RWPE1 (cell line): ENCODE measurements at places on chromosomes 5 and 9.

GRCh38 chr5:29162297-29162696 lies 2031.2 kb upstream of the CDH6 start:
- DNase-seq, result no peak

DNA sequence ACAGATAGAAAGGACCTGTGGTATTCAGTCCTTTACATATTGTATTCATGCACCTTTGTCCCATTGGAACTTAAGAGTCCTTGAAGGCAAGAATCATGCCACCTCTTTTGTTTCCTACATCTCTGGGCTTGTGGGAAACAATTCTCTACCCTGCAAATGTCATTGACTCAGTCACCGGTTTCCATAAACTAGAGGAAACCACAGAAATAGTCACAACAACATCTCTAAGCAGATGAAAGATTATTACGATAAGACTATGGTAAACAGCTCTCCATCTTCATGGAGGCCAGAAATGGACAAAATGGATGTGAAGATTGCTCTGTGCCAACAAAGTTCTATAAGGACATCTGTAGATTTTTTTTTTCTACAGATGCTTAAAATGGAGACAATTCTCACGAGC lies 165.5 kb downstream of the PIK3R1 start:
- DNase-seq, result no peak

GRCh38 chr5:131462454-131462853 lies 172.6 kb downstream of the RAPGEF6 start:
- no peak for DNase-seq

DNA sequence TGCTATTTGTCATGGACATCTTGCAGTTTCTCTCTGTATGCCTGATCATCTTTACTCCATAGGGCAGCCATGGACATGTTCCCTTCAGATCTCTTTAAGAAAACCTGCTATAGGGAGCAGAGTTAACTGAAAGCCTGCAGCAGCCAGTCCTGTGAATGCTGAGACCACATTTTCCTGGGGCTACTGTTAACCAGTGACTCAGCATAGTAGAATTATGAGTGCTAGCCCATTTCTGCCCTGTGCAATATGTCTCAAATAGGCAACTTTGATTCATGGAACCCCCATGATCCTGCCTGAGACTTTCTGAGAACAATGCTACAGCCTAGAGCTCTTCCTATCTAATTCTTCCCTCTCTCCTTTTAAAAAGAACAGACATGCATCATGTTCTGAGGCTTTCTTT lies 624.2 kb downstream of the CHSY3 start:
- DNase-seq, result peak; percentile 67

DNA sequence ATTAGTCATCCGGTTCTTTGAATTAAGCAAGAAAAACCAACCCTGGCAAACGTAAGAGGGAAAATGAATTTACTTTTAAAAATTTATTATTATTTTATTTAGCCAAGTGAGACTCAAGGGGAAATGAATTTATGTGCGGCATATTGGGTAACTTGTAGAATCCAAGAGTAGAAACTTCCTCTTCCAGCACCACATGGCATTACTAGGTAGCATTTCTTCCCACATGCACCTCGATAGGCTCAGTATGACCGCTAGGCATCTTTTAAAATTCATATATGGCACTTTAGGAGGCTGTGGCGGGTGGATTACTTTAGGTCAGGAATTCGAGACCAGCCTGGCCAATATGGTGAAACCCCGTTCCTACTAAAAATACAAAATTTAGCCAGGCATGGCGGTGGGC lies 17.6 kb upstream of the MYO10 start:
- DNase-seq, result no peak

GRCh38 chr9:133443982-133444381 lies 15.8 kb upstream of the CACFD1 start:
- no peak for DNase-seq

- no peak for DNase-seq
These were observed 530.0 kb downstream of the SEMA5A start for GRCh38 chr5:9015937-9016270.

DNA sequence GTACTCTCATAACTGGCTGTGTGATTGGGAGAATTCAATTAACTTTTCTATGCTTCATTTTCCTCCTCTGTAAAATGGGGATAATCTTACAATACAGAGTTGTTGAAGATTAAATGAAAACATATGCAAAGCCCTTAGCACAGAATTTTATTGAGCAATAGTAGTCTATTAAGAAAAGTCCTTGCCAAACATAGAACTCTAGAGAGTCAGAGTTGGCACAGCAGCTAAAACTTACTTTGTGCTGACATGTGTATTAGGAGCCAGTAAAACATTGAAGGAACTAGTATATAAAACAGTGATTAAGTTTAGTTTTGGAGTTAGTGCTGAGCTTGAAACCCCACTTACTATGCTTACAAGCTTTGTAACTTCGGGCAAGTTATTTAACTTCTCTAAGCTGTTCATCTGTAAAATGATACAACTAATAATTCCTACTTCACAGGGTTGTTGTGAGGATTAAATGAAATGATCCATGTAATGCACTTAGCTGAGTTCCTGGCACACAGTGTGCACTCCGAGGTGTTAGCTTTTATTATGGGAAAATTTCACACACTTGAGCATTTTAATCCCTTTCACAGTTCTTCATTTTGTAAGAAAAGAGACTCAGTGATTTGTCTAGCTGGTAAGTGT lies 20.0 kb upstream of the GRIN3A start:
- DNase-seq, result no peak

GRCh38 chr9:129879103-129879699 lies 43.9 kb downstream of the USP20 start:
- DNase-seq, result no peak

- peak; percentile 34 for DNase-seq
These were observed 235.7 kb downstream of the ICE1 start for GRCh38 chr5:5658226-5658625.

DNA sequence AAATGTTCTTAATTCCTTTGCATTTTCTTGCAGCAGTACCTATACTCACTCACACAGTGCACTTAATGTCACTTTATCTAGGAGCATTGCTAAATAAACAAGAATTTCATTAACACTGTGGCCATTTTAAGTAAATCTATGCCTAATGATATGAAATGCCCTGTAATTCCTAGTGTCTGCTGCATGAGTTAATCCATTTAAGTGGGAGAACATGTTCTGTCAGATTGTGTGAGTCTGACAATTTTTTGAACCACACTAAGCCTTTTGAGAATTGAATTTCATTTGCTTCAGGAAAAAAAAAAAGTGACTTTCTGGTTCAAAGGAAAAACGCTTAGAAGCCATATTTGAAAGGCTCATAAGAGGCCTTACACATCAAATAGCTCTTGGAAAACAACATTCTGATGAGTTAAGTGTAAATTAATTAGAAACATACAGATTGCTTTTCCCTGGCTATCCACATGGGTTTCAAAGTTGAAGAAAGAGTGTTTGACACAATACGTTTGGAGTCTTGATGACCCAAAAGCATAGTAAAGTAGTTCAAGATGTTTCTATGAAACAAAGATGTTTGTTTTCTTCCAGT lies 446.7 kb upstream of the GRAMD2B start:
- DNase-seq, result no peak

- no peak for DNase-seq
These were observed 2.6 kb downstream of the FABP6 start for GRCh38 chr5:160231783-160232342.

DNA sequence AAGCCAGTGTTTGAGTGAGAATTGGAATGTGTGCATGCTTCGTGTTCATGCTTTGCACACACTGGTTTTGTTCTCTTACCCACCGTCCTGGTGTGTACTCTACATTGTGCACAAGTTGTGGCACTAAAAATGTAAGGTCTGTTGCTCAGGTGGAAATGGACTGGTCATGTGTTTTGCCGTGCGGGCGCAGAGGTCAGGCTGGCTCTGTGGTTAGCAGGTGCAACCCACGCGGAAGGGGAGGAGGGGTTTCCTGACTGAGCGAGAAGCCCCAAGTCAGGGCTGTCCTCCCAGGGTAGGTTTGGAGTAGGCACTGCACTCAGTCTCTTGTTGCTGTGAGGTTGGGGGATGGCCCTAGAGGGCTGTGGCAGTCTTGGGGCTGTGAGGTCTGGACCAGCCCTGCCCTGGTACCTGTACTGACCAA lies 86.6 kb downstream of the EHMT1 start:
- DNase-seq, result no peak

- DNase-seq, result no peak
These were observed 36.8 kb downstream of the ROPN1L start for GRCh38 chr5:10478436-10478835.

DNA sequence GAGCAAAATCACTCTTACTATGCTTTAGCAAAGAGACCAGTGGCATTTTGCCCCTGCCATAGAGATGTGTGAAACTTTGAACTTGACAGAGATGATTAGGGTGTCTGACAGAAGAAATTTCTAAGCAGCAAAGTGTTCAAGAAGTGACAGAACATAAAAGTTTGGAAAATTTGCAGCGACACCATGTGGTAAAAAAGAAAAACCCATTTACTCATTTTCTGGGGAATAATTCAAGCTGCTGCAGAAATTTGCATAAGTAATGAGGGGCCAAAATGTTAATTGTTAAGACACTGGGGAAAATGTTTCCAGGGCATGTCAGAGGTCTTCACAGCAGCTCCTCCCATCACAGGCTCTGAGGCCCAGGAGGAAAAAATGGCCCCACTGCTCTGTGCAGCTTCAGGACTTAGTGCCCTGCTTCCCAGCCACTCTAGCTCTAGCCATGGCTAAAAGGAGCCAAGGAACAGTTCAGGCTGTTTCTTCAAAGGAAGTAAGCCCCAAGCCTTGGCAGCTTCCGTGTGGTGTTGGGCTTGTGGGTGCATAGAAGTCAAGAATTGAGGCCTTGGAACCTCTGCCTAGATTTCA lies 6.1 kb upstream of the AP3B1 start:
- DNase-seq, result no peak

GRCh38 chr9:88075966-88076285 lies 62.3 kb downstream of the SPATA31C2 start:
- DNase-seq, result peak; percentile 23

DNA sequence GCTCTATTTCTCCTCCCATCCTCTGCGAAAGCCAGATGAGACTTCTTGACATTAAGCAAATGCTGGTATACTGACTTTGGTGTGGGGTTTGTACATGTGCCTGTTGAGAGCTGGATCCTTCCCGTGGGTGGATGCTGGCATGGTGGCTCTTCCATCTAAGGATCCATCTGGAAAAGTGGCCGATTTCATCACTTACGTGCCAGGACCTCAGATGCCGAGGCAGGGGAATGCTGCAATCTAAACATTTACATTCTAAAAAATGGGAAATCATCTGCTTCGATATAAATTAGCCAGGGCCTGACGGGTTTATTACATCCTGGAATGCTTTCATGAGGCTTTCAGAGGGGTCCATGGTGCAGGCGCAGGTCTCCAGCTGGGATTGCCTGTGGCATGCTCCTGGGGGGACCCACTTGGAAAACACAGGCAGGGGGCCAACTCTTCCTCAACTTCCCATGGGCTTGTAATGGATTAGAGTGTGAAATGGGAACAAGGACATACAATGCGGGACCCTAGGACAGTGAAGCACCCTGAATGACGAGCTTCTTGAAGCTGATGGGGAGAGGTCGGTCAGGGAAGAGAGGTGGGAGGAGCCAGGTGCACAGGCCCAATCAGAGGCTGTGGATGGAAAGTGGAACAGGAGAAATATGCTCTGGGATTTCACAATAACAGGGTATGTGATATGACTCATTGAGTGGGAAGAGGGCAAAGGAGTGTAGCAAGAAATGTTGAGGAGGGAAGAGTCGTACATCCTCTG lies 105.5 kb upstream of the PITX1 start:
- peak; percentile 98 for DNase-seq

DNA sequence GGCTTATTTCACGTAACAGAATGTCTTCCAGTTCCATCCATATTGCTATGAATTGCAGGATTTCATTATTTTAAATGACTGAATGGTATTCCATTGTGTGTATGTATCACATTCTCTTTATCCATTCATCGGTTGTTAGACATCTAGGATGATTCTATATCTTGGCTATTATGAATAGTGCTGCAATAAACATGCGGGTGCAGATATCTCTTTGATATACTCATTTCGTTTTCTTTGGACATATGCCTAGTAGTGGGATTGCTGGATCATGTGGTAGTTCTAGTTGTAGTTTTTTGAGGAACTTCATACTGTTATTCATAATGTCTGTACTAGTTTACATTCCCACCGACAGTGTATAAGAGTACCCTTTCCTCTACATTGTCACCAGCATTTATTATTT lies 460.5 kb downstream of the MAN2A1 start:
- DNase-seq, result no peak

DNA sequence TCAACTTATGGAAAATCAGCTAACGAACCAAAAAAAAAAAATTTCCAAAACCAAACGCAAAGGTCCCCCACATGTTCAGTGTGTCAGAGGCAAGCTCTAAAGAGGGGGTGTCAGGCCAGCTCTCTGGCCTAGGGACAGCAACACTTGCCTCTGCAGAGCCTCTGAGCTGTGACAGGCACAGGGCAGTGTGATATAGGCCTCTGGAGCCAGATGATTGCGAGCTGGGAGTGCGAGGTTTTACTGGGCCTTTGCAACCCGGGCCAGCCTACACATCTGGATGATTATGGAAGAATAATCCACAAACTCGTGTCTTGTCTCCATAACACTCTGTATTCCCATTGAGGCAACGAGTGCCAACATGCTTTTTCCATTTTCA lies 67.7 kb upstream of the STC2 start:
- no peak for DNase-seq

GRCh38 chr9:126678989-126679388 lies 65.3 kb downstream of the LMX1B start:
- no peak for DNase-seq

DNA sequence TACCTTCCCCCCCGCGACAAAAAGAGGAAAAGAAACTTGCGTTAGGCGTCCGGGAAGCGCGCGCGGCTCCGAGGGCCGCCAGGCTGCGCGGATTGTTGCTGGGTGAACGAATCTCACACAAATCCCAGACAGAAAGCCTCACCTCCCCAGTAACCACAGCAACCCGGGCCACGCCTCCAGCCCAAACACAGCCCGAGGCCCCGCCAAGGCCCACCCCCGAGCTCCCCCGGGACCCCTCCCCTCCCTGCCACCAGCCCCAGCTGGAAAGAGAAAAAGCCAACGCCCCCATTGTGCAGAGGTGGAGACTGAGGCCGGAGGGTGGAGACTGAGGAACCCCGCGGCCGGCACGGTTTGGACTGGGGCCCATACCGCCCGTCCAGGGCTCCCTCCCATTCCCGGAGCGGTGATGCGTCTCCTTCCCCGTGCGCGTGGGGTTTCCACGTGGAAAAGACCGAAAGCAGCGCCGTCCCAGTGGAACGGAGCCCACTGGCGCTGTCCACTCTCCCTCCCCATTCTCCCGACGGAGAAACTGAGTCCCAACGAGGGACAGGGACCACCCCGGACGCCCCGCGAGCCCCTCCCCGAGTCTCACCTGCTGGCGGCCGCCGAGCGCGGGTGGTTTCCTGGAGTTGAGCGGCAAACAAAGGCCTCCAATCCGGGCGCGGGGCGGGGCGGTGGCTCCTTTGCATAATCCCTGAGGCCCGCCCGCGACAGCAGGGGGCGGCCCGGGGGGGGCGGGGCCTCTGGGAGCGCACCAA lies 10.2 kb upstream of the AKNA start:
- peak; percentile 100 for DNase-seq

GRCh38 chr9:109792951-109793546 lies 13.1 kb downstream of the PALM2AKAP2 start:
- peak; percentile 97 for DNase-seq

GRCh38 chr5:18395126-18396110 lies 761.2 kb downstream of the TAF11L14 start:
- peak; percentile 8 for DNase-seq
